ENCODE measurements at places on chromosomes 2 and 18. TPM values are rescaled to one million over a fixed set of nuclear protein-coding genes. Genes with fewer than 3 reads are reported as not detected.

Gene TMEFF2
- 19.3 TPM for total RNA-seq

Gene B3GNT7
- 0.50 TPM for total RNA-seq

Gene ITGAV
- 30.8 TPM for total RNA-seq

Gene FLACC1
- not detected for total RNA-seq

Gene GCA
- 9.2 TPM for total RNA-seq

Gene PCARE
- total RNA-seq: not detected

Gene CABYR
- total RNA-seq: 6.7 TPM

Gene RGPD3
- total RNA-seq: under 0.01 TPM

Gene CFAP53
- 0.34 TPM for total RNA-seq

Gene DRC1
- not detected for total RNA-seq

Gene BCL2
- 3.9 TPM for total RNA-seq

Gene VIT
- not detected for total RNA-seq

Gene SLC5A7
- not detected for total RNA-seq

Gene DHRS9
- not detected for total RNA-seq

Gene CCDC68
- total RNA-seq: 3.7 TPM

Gene SERPINB3
- not detected for total RNA-seq

Gene SCN1A
- total RNA-seq: not detected

Gene MYOM1
- total RNA-seq: 0.15 TPM

Gene MOGAT1
- total RNA-seq: not detected

Data from bronchus fibroblast of lung (primary cell).